ENCODE measurements at places on chromosomes 6 and 20. TPM values are rescaled to one million over a fixed set of nuclear protein-coding genes. Genes with fewer than 3 reads are reported as not detected.
A peak's percentile ranks its signal among the peaks of the same experiment; 100 is the strongest.

DNA sequence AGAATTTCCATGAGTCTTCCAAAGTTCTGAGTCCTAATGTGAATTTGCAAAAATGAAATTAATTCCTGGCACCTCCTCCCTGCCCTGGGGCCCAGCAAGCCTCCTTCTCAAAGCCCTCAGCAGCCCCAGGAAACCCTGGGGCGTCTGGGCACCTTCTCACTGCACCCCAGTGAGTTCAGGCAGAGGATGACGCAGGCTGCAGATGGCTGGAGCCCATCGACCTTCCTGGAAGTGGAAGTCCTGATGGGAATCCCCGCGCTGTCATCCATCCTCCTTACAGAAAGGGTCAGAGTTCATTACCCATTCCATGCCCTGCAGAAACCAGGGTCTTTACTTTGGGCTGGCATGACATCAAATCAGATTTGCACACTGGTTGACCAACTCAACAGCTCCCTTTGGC is 31.6 kb downstream of the DLL1 start:
- DNase-seq = no peak

- no peak for DNase-seq
Observed at GRCh38 chr20:24149175-24149574, 160.6 kb upstream of the GGTLC1 start.

DNA sequence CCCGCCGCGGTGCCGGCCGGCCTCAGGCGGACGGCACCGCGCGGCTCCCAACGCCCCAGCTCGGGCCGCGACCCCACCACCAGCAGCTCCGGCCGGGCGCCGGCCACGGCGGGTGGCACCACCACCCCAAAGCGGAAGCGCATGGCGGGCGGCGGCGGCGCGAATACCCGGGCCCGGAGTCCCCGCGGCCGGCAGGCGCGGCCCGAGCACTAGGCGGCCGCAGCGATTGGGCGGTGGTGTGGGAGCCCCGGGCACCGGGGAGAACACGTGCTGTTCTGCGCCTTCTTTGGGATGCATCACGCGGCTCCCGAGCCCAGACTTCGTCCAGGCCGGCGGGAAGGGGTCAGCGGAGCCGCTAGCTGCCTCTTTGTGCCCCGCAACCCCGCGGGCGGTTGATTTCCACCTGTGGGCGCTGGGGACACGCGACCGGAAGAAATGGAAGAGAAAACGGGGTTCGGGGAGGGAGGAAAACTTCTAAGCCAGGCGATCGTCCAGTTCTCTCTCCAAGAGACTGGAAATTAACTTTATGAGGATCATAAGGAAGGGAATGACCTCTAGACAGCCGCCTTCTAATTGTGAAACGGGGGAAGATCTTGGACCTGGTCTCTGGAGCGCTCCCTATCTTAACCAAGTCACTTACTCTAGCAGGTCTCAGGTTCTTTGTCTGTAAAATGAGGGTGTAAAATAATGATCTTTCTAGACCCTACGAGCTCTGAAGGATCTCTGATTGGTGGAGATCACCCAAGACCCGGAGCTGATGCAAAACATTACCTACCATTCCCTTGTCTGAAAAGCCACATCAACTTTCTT is at the start of gene EPM2A:
TSS of gene EPM2A (minus strand) at position 165 of the 810 bp plus-strand sequence. CDS start at position 143, 22 bp downstream.
- peak; percentile 79 for DNase-seq

GRCh38 chr20:64111841-64112641 is 4.7 kb upstream of the NPBWR2 start:
- DNase-seq = no peak

- DNase-seq = no peak
Observed at GRCh38 chr6:107843400-107843799, 19.3 kb upstream of the SCML4 start.

DNA sequence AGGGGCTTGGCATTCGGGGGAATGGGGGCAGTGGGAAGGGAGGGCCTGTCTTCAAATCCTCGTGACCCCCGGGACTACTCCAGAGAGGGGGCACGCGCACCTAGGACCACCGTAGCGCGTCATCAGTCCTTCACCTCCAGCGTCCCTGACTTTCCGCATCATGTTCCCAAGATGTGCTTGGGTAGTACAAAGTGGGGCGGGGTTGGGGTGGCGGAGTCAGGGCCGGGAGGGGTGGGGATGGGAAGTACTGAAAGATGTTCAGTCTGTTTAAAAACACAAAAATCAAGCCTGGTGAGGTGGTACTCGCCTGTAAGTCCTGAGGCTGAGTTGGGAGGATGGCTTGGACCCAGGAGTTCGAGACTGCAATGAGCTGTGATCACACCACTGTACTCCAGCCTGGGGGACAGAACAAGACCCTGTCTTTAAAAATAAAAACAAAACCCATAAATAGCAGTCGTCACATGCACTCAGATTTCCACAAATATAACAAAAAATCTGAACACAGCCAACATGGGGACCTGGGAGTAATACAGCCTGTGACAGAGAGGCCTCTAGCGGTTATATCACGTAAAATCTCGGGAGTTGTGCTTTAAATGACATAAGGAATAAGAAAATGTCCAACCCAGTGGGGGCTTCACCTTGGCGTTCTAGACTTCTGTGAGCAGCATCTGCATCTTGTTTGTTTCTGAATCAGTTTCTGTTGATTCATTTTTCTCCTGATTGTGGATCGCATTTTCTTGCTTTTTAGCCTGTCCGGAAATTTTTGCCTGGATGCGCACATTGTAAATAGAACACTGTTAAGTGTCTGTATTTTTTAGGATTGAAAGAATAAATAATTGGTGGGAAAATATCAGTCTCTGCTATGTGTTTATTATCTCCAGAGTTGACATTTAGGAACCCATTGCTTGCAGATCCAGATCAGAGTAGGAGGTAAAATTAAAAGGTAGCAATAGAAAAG is 698 bp upstream of the LRP11 start:
- no peak for DNase-seq

DNA sequence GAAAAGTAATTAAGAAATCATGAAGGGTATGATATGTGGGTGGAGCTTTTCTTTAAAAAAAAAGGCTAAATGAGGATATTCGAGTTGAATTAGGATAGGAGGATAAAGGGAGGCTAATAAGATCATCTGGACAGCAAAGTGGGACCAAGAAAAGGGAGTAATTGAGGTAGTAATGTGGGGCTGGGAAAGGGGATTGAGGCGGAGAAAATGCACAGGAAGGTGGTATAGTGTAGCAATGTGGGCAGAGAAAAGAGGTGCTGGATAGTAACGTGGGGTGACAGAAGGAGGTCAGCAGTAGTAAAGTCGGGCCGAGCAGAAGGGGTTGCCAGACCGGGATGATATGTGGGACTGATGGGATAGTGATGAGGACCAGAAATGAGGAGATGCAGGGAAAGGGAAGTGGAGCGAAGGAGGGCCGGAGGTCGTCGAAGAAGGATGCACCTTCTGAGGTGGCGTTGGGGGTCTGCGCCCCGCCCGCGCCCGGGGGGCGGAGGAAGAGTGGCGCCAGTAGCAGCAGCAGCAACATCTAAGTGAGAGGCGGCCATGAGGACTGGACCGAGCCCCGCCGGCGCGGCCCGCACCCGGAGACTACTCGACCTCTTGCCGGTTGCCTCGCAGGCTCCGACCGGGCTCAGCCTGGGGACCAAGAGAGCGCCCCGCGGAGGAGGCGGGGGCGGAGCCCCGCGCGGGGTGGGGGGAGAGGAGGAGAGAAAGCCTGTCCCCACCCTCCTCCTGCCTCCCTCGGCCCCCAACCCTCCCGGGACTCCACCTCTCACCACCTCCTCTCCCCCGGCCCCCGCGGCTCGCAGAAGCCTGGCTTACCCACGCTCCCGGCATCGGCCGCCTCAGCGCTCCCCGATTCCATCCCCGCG is 887 bp downstream of the GABBR1 start:
- DNase-seq = peak; percentile 71

- DNase-seq = no peak
Observed at GRCh38 chr6:101114703-101115102, 233.6 kb upstream of the ASCC3 start.

GRCh38 chr6:3230900-3231246 is 3.4 kb upstream of the TUBB2B start:
- DNase-seq = peak; percentile 59

- DNase-seq = no peak
Observed at GRCh38 chr6:106574741-106575458, 54.4 kb downstream of the RTN4IP1 start.

- DNase-seq = no peak
Observed at GRCh38 chr6:36852481-36853147, 13.4 kb upstream of the CPNE5 start.

DNA sequence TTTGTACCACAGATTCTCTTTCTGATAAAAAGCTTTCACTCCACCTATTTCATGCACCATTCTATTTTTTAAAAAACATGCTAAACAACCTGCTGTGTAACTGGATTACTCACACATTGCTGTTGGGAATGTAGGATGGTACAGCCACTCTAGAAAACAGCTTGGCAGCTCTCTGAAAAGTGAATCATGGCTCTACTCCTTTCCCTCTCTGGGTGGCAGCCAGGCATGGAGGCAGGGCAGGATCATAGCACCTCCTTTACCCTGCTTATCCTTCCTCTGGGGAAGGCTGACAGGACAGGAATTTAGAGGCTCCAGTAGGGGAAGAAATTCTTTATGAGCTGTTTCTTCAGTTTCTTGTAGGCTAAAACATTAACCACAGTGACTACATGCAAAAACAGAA is 6.7 kb upstream of the VNN2 start:
- DNase-seq = no peak

DNA sequence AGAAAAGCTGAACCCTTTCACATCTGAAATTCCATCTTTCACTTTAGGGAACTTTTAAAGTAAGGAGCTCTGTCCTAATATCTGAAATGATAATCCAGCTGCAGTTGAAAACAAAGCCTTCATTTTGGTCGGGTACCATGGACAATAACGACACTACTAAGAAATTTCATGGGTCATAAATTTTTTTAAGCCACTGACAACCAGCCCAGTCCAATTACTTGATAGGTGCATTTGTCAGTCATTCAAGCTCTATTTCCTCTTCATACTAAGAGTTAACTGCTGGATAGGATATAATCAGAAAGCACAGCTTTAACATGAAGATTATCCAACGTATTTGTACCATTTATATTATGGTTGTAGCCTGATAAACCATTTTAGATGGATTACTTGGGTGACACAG is 52.5 kb downstream of the MMUT start:
- no peak for DNase-seq

- DNase-seq = no peak
Observed at GRCh38 chr6:160218810-160219209, 39.8 kb downstream of the SLC22A2 start.

DNA sequence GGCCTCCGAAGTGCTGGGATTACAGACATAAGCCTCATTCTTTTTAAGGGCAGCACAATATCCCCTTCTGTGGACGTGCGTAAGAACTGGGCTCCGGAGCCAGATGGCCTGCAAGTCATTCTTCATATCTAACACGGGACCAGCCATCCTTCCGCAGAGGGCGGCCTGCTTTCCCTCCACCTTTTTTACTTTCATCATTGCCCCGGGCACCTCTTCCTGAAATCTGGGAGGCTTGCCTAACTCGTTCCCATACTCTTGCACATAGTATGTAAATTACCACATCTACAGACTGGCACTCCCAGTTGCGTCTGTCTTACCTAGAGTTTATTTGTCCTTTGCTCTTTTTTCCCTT is 29.9 kb upstream of the SLC23A2 start:
- no peak for DNase-seq

- peak; percentile 35 for DNase-seq
Observed at GRCh38 chr6:107819964-107820337, 4.2 kb downstream of the SCML4 start.

- DNase-seq = no peak
Observed at GRCh38 chr6:38522322-38522721, 117.4 kb downstream of the BTBD9 start.

DNA sequence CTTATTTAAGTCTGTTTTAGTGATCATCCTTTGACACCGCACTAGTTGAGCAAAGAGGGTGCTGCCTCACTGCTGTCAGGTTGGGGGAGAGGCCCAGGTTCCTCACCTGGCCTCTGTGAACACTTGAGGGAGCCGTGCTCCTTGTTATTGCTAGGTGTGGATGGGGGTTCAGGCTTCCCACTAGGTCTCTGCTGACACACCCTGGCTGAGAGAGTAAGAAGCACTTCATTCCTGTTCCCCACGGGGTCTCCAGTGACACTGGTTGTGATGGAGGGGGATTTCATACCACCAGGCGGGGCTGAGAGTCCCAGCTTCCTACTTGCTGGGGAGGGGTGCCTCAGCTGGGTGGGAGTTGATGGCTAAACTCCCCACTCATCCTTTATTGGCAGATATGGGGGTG is 11.1 kb upstream of the NOTCH4 start:
- DNase-seq = peak; percentile 36

DNA sequence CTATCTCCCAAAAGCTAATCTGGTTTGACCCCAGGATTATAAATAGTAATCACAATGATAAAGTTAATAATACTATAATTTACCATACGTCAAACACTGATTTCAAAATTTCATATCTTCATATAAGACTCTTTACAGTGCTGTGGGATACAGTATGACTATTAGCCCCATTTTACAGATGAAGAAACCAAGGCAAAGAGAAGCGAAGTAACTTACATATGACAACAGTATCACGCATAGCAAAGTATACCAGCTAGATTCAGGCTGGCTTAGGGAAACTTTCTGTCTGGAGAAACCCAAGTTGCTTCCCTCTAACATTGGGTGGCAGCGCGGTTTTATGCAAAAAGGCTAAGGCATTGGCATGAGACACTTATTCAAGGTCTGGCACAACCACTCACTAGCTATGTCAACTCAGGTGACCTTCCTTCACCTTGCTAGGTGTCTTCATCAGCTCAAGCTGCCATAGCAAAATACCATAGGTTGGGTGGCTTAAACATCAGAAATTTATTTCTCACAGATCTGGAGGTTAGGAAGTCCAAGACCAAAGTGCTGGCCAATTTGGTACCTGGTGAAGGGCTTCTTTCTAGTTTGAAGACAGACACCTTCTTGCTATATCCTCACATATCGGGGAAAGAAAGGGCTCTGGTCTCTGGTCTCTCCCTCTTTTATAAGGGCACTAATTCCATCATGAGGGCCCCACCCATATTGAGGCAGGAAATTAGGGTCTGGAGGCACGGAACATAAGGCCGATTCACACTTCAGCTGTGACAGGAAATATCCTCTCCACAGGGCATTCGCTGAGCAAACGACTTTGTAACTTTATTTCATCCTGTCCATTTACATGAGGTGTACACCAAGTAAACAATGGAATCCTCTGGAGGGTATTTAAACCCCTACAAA is 22.4 kb upstream of the UTRN start:
- DNase-seq = peak; percentile 40

GRCh38 chr6:56752534-56752933 is 109.8 kb upstream of the DST start:
- DNase-seq = no peak

SMOC2 gene
- 3.9 TPM for total RNA-seq

DLK2 gene
- 0.18 TPM for total RNA-seq

MCCD1 gene
- not detected for total RNA-seq

EDN3 gene
- total RNA-seq = 0.25 TPM

TNXB gene
- total RNA-seq = 6.4 TPM

MTHFD1L gene
- 83.2 TPM for total RNA-seq

BNIP5 gene
- total RNA-seq = not detected

SNAI1 gene
- total RNA-seq = 7.9 TPM

TTBK1 gene
- total RNA-seq = 0.66 TPM

FLOT1 gene
- 121 TPM for total RNA-seq

LINC00237 gene
- 0.78 TPM for total RNA-seq

SEL1L2 gene
- total RNA-seq = 0.37 TPM

PCMT1 gene
- total RNA-seq = 90.7 TPM

POM121L2 gene
- 0.16 TPM for total RNA-seq

BPIFB2 gene
- 0.09 TPM for total RNA-seq
